Stimulated activated CD8-positive, alpha-beta memory T cell treated with anti-CD3 and anti-CD28 coated beads, Interleukin-7, amount 100 ng/mL, for 48 hours (primary cell): ENCODE measurements at places on chromosomes 12 and 14.

GRCh38 chr12:24896171-24896570, 52.7 kb downstream of the BCAT1 start:
- DNase-seq, result no peak

GRCh38 chr14:35046751-35047536, 872 bp downstream of the FAM177A1 start:
- DNase-seq, result no peak

DNA sequence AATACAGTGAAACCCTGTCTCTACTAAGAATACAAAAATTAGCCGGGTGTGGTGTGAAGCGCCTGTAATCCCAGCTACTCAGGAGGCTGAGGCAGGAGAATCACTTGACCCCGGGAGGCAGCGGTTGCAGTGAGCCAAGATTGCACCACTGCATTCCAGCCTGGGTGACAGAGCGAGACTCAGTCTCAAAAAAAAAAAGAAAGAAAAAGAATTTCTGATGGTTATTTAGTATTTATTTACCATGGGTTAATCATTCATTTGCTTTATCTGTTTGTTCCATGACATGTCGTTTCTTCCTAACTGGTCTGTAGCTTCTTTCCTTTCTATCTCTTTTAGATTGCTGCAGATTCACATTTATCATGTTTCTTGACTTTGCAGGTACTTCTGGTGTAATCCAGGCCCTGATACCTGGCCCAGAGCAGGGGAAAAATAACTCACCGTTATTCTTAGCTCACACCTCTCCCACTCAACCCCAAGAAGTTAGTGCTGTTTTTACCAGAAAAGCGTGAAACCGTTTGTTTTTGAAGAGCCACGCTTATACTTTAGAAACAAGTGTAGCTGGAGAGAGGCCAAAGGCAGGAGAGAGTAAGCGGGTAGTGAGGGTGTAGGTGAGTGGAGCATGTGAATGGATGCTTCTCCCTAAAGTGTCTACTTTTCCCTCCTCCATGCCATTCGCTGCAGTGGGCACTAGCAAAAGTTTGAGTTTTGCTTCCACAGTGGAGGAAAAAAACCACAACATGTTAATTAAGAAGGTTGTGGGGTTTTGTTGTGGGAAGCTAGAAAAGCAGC, 45.4 kb downstream of the SRGAP1 start:
- no peak for DNase-seq

- no peak for DNase-seq
These were observed 11.8 kb upstream of the OR6S1 start for GRCh38 chr14:20652996-20653975.

DNA sequence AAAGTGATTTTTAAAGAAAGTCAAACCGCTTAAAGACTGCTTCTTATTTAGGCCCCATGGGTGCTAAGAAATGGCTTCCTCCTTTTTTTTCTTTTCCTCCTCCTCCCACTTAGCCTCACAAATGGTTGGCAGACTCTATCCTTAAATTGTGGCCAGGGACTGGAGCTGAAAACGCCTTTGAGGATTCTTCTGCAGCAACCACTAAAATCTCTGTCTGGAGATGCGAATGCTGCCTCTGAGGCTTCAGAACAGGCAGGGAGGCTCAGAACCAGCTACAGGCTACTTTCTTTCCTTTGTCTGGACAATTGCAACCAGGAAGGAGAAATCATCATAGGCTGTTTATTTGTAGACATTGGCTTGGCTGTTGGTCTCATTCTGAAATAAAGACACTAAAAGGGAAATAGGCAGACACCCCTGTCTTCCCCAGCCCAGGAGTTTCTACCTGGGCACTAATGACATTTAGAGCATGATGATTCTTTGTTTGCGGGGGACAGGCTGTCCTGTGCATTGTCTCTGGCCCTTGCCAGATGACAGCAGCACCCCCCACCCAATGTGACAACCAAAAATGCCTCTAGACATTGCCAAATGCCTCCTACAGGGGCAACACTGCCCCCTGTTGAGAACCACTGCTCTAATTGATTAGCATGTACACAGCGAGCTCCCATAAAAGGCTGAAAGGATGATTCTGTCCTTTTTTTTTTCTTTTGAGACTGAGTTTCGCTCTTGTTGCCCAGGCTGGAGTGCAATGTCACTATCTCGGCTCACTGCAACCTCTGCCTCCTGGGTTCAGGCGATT, 50.3 kb downstream of the MAP1LC3B2 start:
- DNase-seq, result no peak

- no peak for DNase-seq
These were observed 46.7 kb upstream of the KLRD1 start for GRCh38 chr12:10260927-10261326.

DNA sequence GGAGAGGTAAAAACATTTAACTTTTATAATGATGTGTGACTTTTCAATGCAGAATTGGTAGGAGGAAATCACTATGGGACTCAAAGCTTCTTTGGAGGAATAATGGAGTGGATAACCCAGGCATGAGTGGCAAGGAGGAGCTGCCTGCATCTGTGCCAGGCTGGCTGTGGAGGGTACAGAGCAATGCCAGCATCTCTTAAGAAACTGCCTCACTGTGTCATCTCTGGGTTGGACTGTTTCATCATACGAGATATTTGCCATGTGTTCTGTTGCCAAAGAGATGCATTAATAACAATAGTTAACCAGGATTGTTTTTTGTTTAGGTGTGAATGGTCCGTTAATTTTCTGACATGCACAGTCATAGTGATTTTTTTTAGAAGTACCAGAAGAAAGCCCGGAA, 183.7 kb upstream of the NTF3 start:
- DNase-seq, result no peak

DNA sequence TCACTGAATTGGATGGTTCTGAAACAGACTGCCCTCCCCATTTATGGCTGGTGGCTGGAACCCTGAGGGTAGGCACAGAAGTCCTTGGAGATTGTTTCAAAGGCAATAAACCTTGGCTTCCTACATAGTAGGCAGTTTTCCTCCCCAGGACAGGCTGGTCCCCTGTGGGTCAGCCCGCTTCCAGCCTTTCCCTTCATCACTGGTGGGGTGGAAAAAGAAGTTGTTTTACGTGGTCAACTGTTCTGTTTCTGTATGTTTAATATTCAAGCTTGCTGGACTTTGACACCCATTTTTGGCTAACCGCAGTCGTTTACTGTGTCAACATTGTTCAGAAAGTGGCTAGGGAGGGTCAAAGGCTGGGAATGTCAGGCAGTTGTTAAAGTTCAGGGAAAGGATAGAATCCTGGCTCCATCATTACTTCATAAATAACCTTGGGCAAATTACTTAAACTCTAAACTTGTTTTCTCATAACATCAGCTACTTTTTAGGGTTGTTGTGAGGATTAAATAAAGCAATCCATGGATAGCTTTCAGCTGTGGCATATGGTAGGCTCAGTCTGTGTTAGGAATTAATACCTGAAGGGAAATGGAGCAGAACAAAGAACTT, 2.4 kb downstream of the KLHDC2 start:
- DNase-seq, result no peak

GRCh38 chr12:9735601-9736000, 2.7 kb upstream of the CLECL1 start:
- DNase-seq, result no peak

DNA sequence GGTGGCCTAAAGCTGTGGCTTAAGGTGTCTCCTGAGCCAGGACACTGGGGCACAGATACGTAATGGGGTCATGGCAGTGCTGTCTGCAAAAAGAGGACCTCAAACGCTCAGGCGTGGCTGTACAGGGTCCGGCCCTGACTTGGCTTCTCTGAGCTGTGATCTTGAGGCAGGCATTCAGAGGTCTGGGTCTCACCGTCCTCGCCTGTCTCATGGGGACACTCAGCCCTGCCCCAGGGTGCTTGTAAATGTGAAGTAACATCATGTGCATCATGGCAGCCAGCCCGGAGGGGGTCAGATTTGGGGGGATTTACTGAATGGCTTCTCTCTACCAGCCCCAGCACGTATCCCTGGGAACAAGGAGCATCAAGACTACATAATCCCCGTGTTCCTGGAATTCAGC, 28.8 kb downstream of the DIO3 start:
- no peak for DNase-seq

GRCh38 chr14:64817631-64818030, 62.1 kb downstream of the SPTB start:
- no peak for DNase-seq

- DNase-seq, result no peak
These were observed 790.6 kb downstream of the DIO2 start for GRCh38 chr14:79420725-79421124.

DNA sequence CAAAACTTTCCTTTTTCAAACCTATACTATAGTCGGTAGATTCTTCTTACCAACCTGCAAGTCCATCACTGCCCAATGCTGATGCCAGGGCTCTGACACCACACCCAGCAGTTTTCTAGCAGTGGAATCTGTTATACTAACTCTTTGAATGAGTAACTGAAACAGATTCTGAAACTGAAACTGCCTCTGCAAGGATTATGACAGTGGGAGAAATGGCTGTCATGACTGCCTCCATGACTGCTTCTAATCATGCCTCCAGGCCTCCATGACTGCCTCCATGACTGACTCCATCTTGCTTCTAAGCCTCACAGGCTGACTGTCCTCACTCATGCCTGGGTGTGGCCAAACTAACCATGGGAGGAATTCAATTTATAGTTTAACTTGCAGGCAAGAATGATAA, 29.4 kb upstream of the OXA1L start:
- DNase-seq, result no peak

- no peak for DNase-seq
These were observed 4.1 kb downstream of the BHLHE41 start for GRCh38 chr12:26120561-26121274.

- DNase-seq, result no peak
These were observed 938 bp downstream of the RALGAPA1 start for GRCh38 chr14:35808076-35808637.

DNA sequence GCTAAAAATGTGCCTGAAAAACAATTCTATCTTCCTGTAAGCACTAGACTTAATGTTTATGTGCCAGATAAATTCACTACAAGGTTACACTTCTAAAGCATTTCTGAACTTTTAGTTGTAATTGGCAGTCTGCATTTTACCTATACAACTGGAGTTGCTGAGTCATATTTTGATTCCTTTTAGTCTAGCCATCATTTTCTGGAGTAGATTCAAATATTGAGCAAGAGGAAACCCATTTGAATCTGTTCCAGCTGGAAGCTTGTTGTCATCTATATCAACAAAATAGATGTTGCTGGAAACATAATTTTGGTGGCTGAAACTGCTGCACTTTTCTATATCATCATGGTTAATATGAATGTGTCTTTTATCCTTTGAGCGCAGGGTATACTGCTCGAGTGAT, 122.2 kb upstream of the CCDC175 start:
- DNase-seq, result no peak

GRCh38 chr14:22852940-22853767, 16.8 kb downstream of the MMP14 start:
- DNase-seq, result peak; percentile 75

DNA sequence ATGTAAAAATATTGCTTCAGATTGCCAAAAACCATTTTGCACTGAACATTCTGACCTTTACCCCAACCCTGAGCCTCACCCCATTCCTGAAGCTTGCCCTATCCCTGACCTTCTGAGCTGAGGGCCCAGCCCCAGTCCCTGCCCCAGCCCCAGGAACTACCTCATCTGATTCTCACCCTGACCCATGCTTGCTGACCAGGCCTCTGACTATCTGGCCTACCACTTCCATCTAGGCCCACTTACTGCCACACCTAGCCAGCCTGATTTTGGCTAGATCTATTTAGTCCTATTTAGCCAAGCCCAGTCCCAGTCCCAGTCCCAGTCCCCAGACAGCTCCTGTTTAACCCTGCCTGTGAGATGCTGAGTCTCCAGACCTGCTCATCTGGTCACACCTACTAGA, 33.6 kb downstream of the OR10P1 start:
- DNase-seq, result no peak

- DNase-seq, result no peak
These were observed 43.1 kb downstream of the PLEKHG3 start for GRCh38 chr14:64747327-64747726.

GRCh38 chr14:30648471-30648870, 26.4 kb downstream of the SCFD1 start:
- no peak for DNase-seq

GRCh38 chr12:96294831-96295230, 100.7 kb downstream of the ELK3 start:
- DNase-seq, result no peak

DNA sequence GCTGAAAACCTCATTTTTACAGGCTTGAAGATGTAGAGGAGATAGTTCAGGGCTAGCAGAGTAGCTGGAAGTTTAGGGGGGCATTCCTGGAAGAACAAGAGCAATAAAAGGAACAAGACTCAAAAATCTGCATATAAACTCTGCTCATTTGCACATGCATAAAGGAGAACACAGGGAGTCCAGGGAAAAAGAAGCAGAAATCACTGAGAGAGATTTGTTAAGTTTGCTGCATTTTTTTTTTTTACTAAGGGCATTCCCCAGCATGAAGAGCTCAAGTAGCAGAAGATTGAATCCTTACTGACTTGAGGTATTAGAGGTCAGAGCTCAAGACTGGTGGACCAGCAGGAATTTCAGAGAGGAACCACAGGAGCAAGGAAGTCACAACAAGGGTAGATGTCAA, 28.2 kb upstream of the BCL11B start:
- no peak for DNase-seq

GRCh38 chr12:3242199-3242863, 165.2 kb downstream of the TSPAN9 start:
- no peak for DNase-seq

GRCh38 chr12:27915536-27915935, 57.0 kb downstream of the PTHLH start:
- no peak for DNase-seq

GRCh38 chr14:64364907-64365306, 23.2 kb upstream of the MTHFD1 start:
- no peak for DNase-seq

DNA sequence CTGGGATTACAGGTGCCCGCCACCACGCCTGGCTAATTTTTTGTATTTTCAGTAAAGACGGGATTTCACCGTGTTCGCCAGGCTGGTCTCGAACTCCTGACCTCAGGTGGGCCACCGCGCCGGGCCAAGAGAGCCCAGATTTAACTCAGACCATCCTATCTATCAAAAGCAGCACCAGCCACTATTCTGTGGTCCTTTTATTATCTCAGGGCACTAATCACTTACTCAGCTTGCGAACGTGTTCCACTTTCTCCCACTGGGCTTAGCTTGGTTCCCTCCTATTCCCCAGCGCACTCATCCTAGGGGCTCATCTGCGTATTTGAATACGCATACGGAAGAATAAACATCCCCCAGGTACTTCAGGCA, 16.2 kb upstream of the AACS start:
- no peak for DNase-seq

- no peak for DNase-seq
These were observed 251.7 kb downstream of the CPNE8 start for GRCh38 chr12:38653650-38654049.

GRCh38 chr12:2233034-2233433, 180.2 kb downstream of the CACNA1C start:
- no peak for DNase-seq
